Bronchial epithelial cell (primary cell): ENCODE measurements at places on chromosomes 16 and 17. TPM values are rescaled to one million over a fixed set of nuclear protein-coding genes. Genes with fewer than 3 reads are reported as not detected.

Gene OTOA
- total RNA-seq: not detected in 2 replicates

Gene GLP2R
- under 0.01 TPM in 1 of 2 replicates, not detected in the other for total RNA-seq

Gene CD300E
- total RNA-seq: not detected in 2 replicates

Gene OR2C1
- total RNA-seq: not detected in 2 replicates

Gene ACSM2A
- total RNA-seq: not detected in 2 replicates

Gene KCNAB3
- total RNA-seq: 0.79 and 0.90 TPM in 2 replicates

Gene SMURF2
- total RNA-seq: 40.6 and 52.4 TPM in 2 replicates

Gene FBXL16
- total RNA-seq: 0.53 and 0.64 TPM in 2 replicates

Gene CRHR1
- not detected in 2 replicates for total RNA-seq

Gene SLC13A5
- 0.38 and 0.53 TPM in 2 replicates for total RNA-seq

Gene P2RX1
- total RNA-seq: not detected in 2 replicates
